ENCODE measurements at places on chromosomes 11 and 22.

GRCh38 chr22:28607795-28608194, 71.8 kb downstream of the TTC28 start:
- DNase-seq, result no peak

- DNase-seq, result no peak
These were observed 27.6 kb downstream of the ADORA2A start for GRCh38 chr22:24455039-24455438.

GRCh38 chr11:128868841-128869671, 2.0 kb upstream of the KCNJ1 start:
- no peak for DNase-seq

DNA sequence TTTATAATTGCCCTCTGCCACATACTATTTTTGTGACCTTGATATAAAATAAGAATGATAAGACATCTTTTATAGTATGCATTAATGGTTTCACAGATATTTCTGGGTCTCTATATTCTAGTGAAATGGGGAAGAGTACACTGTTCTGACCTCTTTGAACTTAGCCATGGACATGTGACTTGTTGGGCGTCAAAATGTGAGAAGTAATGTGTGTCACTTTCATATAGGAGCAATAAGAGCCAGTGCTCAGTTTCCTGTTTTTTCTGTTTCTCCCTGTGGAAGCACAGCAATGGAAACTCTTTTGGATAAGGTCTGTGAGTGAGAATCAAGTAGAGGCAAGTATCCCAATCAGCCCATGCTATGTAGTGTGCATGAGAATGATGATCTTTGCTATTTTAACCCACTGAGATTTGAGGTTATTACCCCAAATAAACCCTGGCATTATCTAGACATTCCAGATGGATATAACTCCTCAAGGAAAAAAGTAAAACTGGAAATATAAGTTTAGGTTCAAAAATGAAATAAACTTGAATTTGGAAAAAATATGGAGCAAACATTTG, 60.7 kb downstream of the RAB38 start:
- no peak for DNase-seq

- peak; percentile 35 for DNase-seq
These were observed 3.3 kb downstream of the SIDT2 start for GRCh38 chr11:117181586-117182550.

All from suprapubic skin (tissue), 4 donors.